ENCODE measurements at places on chromosomes 7 and 10. TPM values are rescaled to one million over a fixed set of nuclear protein-coding genes. Genes with fewer than 3 reads are reported as not detected.

Gene MKX
- 19.2 TPM for total RNA-seq

Gene CCL24
- not detected for total RNA-seq

Gene COL13A1
- total RNA-seq, result 3.3 TPM

Gene SLIT1
- total RNA-seq, result 0.13 TPM

Gene NUTM2E
- not detected for total RNA-seq

Gene CCDC6
- 52.8 TPM for total RNA-seq

Gene LBX1
- not detected for total RNA-seq

Gene BMPER
- 2.8 TPM for total RNA-seq

Gene TMEM196
- total RNA-seq, result not detected

Gene IDI2
- not detected for total RNA-seq

Gene RSU1
- 110 TPM for total RNA-seq

Gene NPFFR1
- total RNA-seq, result not detected

Gene OPN4
- not detected for total RNA-seq

Gene KDM7A
- 16.9 TPM for total RNA-seq

Gene PLEKHS1
- not detected for total RNA-seq

Gene NEURL1
- 0.39 TPM for total RNA-seq

Gene LIPJ
- total RNA-seq, result not detected

Gene DGKI
- 1.3 TPM for total RNA-seq

Gene SPDYE9
- not detected for total RNA-seq

Gene KCNMA1
- total RNA-seq, result 300 TPM

Gene CYP2E1
- total RNA-seq, result 0.83 TPM

Gene JAKMIP3
- 0.83 TPM for total RNA-seq

Gene CASP7
- total RNA-seq, result 11.9 TPM

Gene CCDC172
- not detected for total RNA-seq

Gene FGL2
- 294 TPM for total RNA-seq

Gene NXPH1
- total RNA-seq, result not detected

Gene FHIP2A
- 42.8 TPM for total RNA-seq

Gene OR2A12
- total RNA-seq, result not detected

Gene CREM
- 65.9 TPM for total RNA-seq

Gene MMRN2
- total RNA-seq, result 66.0 TPM

Gene AFAP1L2
- 18.5 TPM for total RNA-seq

Gene TLL2
- total RNA-seq, result 0.17 TPM

Gene ZMIZ2
- total RNA-seq, result 36.0 TPM

Gene SMKR1
- total RNA-seq, result not detected

Gene CPN1
- total RNA-seq, result not detected

Gene SGCE
- 72.6 TPM for total RNA-seq

Gene TFR2
- total RNA-seq, result not detected

Measured in esophagus muscularis mucosa (tissue), 4 donors.